ENCODE measurements at places on chromosomes 6 and 20.
A peak's percentile ranks its signal among the peaks of the same experiment; 100 is the strongest.

DNA sequence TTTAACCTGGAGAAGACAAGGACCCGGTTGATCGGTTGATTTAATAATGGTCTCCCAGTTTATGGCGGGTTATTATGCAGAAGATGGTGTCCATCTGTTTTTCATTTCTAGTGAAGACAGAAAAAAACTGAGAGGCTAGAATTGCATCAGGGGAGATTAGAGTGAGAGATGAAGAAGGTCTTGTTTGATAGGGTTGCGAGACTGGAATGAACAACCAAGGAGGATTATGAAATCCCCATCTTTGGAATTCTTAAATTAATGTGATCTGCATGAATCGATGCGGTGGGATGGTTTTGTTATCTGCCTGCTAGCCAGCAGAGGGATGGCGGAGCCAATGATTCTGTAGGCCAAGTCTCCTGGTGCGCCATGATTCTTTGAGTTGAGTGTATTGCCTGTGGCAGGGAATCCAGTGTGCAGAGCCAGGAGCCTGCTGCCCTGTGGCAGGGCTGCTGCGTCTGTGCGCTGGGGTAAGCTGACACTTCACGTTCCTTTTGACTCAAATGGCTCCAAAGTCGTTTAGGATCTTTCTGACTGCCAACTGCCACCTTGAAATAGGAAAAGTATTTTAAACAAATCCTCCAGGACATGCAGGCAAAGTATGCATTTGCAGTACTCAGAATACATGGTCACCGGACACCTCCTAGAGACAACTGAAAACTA is 200.1 kb downstream of the CLIC5 start:
- DNase-seq = no peak

DNA sequence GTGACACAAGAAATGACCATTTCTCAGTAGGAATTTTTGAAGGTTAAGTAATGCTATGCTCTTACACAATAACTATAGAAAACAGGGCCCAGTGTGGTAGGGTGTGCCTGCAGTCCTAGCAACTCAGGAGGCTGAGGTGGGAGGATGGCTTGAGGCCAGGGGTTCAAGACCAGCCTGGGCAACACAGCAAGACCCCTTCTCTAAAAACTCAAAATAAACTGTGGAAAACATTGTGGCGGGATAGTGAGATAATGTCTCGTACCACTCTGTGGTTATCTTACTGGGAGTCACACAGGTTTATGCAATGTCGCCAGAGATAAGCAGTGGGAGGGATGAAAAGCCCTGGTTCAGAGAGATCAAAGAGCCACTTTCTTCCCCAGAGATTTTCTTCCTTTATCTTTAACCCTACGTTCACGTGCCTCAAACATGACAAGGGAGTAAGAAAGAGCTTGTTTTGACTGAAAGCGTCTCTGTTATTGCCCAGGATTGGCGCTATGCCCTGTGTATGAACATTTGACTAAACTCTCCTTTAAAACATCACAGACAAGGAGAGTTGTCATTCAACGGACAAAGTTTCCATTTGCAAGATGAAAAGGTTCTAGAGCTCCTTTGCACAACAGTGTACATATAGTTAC is 13.9 kb downstream of the GCM1 start:
- DNase-seq = no peak

DNA sequence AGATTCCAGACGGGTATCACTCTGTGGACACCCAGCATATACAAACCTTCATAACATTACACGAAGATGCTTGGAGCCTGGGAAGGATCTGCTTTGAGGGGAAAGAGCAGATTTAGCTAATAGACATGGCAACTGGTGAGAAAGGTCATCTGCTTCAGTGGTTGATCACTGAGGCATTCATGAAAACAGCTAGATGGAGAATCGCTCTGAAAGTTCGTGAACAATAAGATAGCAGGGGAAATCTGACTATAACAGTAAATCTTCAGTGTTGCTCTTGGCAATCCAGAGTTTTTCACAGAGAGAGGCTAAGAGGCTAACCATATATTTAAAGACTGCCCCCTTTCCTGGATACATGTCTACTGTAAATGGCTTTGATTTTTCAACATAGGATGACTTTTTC is 245.3 kb downstream of the FARS2 start:
- DNase-seq = no peak

GRCh38 chr20:10321138-10321717 is 102.6 kb downstream of the SNAP25 start:
- no peak for DNase-seq

GRCh38 chr6:154537511-154538325 is 27.2 kb upstream of the CNKSR3 start:
- no peak for DNase-seq

- DNase-seq = no peak
Measured at GRCh38 chr6:142279350-142280180, 22.2 kb upstream of the ADGRG6 start.

- DNase-seq = no peak
Measured at GRCh38 chr6:35049900-35050756, 91.0 kb downstream of the TCP11 start.

- peak; percentile 46 for DNase-seq
Measured at GRCh38 chr20:36439040-36439730, 102.1 kb upstream of the MYL9 start.

GRCh38 chr6:63259153-63259552 is 47.9 kb downstream of the FKBP1C start:
- DNase-seq = no peak

- DNase-seq = no peak
Measured at GRCh38 chr20:4512891-4513550, 208.7 kb upstream of the PRND start.

GRCh38 chr6:75791881-75792280 is 42.8 kb downstream of the MYO6 start:
- DNase-seq = no peak

DNA sequence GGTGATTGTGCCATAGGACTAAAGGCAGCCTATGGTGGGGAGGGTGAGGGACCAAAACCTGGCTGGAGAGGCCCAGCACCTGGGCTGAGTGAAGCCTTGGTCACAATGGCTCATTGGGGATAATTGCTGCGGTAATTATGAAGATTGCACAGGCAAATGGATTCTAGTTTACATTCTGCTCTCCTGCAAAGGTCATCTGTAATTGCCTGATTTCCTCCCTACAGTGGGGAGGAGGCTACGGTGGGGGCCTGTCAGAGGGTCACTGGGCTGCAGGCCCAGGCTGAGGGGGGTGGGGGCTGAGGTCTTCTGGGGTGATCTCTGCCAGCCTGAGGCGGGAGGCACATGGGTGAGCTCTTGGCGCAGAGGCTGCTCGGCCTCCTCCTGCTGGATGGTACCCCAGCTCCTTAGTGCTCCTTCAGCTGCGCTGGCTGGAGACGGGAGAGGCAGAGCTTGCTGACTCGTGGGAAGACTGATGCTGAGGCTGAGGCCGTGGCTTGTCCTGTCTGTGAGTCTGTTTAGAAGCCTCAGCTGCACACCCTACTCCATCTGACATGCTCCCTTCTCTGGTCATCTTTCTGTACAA is 30.3 kb downstream of the PACSIN1 start:
- no peak for DNase-seq

DNA sequence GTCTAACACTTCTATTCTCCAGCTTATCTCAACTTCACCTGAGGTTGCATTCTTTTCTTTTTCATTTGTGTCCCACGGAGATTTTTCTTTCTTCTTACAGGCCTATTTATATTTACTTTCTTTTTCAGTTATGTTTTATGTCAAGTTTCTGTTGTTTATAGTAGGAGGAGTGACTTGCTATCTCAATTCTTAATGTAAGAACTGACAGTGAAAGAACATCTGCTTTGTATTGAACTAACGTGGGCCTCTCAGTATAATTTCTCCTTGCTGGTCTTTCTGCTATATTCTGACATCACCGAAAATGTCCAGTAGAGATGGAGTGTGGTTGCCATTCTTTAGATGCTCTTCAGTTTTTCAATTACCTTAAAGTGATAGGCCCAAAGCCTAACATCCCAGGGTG is 521.7 kb downstream of the EPM2A start:
- no peak for DNase-seq

DNA sequence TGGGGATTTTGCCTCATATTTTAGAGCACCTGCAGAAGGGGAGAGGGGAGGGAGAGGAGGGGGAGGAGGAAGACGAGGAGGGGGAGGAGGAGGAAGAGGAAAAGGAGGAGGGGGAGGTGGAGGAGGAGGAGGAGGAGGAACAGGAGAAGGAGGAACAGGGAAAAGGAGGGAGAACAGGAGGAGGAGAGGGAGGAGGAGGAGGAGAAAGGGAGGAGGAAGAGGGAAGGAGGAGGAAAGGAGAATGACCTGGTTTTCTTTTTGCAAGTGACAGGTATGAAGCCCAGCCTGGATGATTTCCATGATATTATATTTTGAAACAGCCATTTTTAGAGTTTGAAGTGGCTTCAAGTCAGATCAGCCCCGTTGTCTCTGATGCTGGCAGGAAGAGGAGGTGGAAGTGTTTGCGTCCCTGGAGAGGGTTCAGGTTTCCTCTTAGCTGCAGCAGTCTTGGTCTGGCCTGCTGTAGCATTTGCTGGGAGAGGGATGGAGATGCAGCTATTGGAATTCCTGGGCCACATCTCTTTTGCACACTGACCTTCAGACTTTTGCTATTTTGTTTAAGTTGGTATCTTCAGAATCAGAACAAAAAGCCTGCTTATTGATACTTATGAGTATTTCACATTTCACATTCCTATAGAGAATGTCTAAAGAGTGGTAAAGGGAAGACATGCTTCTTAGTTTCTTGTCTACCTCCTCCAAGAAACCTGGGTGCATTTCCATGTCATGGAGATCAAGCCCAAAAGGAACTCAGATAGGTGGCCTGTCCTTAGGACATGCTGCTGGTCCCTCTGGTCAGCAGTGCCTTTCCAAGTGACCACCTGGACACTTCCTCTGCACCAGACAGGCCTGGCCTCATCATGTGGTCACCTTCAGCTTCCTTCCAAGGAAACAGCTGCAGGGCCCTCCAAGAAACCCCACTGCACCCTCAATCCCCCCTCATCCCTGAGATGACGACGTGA is 54.3 kb upstream of the IYD start:
- DNase-seq = no peak

DNA sequence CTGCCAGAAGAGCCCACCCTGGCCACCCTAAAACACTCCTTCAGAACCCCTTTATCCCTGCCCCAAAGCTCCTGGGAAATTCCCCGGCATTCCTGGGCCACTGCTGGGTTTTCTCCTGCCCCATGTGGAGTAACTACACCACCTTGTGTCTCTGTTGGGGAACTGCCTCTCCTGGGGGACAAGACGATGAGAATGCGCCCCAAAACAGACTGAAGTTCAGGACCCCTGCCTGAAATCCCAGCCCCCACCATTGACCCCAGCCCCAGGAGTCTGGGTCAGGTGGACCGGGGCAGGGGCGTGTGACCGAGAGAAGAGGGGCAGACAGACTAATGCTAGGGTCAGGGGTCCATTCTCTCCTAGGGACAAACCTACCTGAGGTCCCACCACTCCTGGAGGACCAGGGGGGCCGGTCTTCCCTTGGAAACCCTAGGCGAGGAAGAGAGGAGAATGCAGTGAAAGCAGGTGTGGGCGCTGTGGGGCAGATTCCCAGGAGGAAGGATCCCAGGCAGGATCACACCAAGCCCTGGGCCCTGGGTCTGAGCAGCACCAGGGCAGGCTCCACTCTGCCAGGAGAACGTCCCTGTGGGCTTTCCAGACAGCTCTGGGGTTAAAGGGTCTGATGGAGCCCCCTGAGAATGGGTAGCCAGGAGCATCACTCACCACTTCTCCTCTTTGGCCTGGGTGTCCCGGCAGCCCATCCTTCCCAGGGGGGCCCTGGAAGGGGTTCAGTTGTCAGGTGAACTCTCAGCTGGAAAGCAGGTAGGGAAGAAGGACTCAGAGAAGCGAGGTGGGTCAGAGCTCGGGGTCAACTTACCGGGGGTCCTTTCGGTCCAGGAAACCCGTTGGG is 19.4 kb downstream of the COL11A2 start:
- no peak for DNase-seq

- DNase-seq = no peak
Measured at GRCh38 chr6:106273087-106273486, 52.5 kb downstream of the ATG5 start.

DNA sequence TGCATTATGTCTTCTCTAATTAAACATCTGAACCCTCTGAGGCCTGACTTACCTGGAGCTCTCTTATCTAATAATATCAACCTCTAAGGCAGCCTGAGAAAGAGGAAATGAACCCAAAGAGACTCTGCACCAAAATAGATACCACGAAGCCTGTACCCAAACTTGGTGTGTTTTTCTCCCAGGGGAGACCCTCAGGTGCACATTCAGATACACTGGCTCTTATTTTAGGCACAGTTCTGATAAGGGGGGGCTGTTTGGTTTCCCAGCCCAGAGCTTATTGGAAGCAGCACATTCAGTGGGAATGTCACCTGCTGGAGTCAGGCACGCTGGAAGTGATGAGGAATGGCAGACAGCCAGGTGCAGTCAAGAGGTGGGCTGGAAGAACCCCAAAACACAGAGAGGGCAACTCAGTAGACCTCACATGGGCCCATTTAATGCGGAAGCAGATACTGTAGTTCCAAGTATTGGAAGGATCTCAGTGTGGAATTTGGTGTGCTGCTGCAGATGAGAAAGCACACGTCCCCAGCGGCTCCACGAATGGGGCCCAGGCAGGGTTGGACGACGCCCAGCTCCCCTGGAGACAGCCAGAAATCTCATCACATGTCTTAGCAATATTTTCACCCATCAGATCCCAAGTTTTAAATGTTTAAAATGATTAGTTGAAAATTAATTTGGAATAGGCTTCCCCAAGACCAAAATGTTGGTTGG is 9.7 kb upstream of the CCR6 start:
- DNase-seq = no peak

DNA sequence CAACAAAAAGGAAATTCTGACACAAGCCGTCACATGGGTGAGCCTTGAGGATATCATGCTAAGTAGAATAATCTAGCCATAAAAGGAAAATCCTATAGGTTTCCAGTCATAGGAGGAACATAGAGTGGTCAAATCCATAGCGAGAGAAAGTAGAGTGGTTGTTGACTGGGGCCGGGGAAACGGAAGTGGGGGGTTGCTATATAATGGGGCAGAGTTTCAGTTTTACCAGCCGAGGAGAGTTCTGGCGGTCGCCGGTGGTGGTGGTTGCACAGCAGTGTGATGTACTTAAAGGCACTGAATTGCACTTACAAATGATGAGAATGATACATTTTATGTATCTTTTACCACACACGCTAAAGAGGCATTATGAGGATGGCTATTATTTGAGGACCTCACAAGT is 4.9 kb downstream of the GPR31 start:
- DNase-seq = peak; percentile 41

GRCh38 chr20:60016406-60016805 is 58.2 kb downstream of the CDH26 start:
- no peak for DNase-seq

DNA sequence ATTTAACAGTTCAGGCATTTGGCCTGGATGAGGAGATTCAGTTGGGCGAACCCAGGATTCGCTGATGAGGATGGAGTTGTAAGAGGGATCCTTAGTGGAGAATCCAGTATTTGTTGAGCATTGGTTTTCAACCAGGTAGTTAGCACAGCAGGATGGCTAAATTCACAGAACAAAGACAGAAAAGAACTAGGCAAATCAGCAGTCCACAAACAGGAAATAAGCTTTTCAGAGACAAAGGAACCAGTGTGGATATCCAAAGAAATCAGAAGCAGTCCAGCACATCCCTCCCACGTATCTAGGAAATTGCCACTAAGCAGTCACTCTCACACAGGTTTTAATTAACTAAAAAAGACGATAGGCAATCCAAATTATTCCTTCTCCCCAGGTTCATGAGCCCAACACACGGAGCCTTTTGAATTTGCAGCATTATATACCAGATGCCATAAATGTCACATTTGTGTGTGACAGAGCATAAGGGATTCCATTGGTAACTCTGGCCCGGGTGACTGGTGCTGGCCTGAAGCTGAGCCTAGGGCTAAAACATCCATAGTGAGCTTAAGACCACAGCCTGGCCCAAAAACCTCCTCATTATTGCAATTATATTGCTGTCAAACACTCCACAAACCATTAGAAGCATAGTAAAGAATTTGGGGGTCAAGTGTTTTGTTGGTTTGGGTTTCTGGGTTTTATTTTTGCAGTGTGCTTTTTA is 131.5 kb downstream of the SOBP start:
- DNase-seq = no peak
